ENCODE measurements at places on chromosomes 12 and 14. TPM values are rescaled to one million over a fixed set of nuclear protein-coding genes. Genes with fewer than 3 reads are reported as not detected.

The TAS2R43 gene
- 2.1 TPM for total RNA-seq

GRCh38 chr12:81333812-81334211 is 255.9 kb downstream of the ACSS3 start:
- no peaks in the 10 kb centered on the region for H3K36me3 ChIP-seq
- DNase-seq = no peak
- H3K4me3 ChIP-seq = no peak overlapping the region
- no peak overlapping the region for H3K27ac ChIP-seq

The SMCO2 gene
- total RNA-seq = not detected

- no peaks in the 10 kb centered on the region for H3K36me3 ChIP-seq
- peaks cover 15% of the 10 kb centered on the region for H3K4me1 ChIP-seq
- no peak overlapping the region for H3K27ac ChIP-seq
- no peak for DNase-seq
- H3K27me3 ChIP-seq = no peaks in the 10 kb centered on the region
- no peak overlapping the region for H3K4me3 ChIP-seq
Measured at GRCh38 chr14:96122496-96122895, 82.1 kb upstream of the BDKRB2 start.

- H3K4me3 ChIP-seq = no peak overlapping the region
- no peak for DNase-seq
- H3K27ac ChIP-seq = no peak overlapping the region
- no peaks in the 10 kb centered on the region for H3K27me3 ChIP-seq
Measured at GRCh38 chr12:94269316-94269999, 121.1 kb downstream of the PLXNC1 start.

The DEPDC4 gene
- total RNA-seq = 0.92 TPM

- no peak overlapping the region for H3K27ac ChIP-seq
- no peak for DNase-seq
- H3K4me3 ChIP-seq = no peak overlapping the region
- H3K36me3 ChIP-seq = no peaks in the 10 kb centered on the region
Measured at GRCh38 chr14:31480156-31480555, 7.7 kb downstream of the GPR33 start.

The PMCH gene
- not detected for total RNA-seq

GRCh38 chr12:92049403-92049802 is 96.2 kb downstream of the BTG1 start:
- no peak for DNase-seq
- H3K27ac ChIP-seq = no peak overlapping the region
- H3K36me3 ChIP-seq = no peaks in the 10 kb centered on the region

DNA sequence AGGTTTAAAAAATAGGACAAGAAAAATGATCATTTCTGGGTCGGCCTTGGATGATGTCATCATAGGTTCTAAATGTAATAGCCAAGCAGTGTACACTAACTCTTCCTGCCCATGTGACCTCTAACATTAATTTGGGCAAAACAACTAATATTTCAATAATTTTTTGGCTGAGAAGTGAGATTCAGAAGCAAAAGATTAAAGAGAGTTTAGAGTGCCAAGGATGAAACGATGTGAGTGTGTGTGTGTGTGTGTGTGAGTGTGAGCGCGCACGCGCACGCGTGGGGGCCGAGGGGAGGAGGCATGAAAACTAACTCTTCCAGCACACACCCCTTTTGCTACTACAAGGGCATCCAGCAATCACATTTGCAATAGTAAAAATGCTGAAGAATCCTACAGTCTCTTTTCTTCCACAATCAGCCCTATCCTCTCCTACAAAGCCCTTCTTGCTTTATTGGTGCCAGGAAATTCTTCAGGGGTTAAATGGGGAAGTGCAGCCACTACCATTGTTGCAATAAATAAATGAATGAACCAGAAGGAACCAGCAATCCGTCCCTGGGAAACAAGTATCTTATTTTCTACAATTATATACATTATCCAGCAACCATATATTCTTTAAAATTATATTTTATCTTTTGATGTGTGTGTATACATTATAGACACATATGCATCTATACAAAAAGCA is 52.9 kb downstream of the PEBP1 start:
- no peak overlapping the region for H3K27ac ChIP-seq
- no peaks in the 10 kb centered on the region for H3K4me1 ChIP-seq
- no peak overlapping the region for H3K4me3 ChIP-seq
- DNase-seq = no peak

- DNase-seq = no peak
- H3K27me3 ChIP-seq = no peaks in the 10 kb centered on the region
- H3K4me1 ChIP-seq = no peaks in the 10 kb centered on the region
- H3K27ac ChIP-seq = no peak overlapping the region
Measured at GRCh38 chr14:20791187-20791586, 10.1 kb downstream of the RNASE6 start.

The TAS2R8 gene
- total RNA-seq = not detected

DNA sequence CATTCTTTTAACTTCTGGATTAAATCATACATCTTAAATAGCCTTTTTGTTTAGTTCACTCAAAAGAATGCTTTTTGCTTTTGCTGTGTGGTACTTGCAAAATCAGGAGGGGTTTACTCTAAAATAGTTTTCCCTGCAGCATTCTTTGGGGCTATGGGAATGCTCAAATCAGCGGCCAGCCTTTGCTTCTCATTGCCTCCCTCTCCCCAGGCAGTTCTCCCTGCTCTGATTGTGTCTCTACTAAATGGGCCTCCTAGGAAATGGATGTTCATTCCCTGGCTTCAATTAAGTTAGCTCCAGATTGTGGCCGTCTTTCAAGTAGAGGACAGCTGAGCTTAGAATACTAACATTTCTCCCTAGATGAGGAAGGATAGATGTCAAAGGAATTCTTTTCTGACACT is 4.4 kb downstream of the TULP3 start:
- H3K36me3 ChIP-seq = no peaks in the 10 kb centered on the region
- no peak overlapping the region for H3K27ac ChIP-seq
- no peak overlapping the region for H3K4me3 ChIP-seq
- DNase-seq = no peak

- DNase-seq = no peak
- no peak overlapping the region for H3K4me3 ChIP-seq
- no peaks in the 10 kb centered on the region for H3K27me3 ChIP-seq
- no peaks in the 10 kb centered on the region for H3K36me3 ChIP-seq
Measured at GRCh38 chr12:124087266-124088051, 114.4 kb downstream of the ZNF664 start.

- peaks cover 32% of the 10 kb centered on the region for H3K4me1 ChIP-seq
- no peaks in the 10 kb centered on the region for H3K36me3 ChIP-seq
- peak overlapping the region; percentile 93 for H3K27ac ChIP-seq
- no peaks in the 10 kb centered on the region for H3K27me3 ChIP-seq
Measured at GRCh38 chr12:31324845-31325523, 966 bp downstream of the SINHCAF start.

The GRIP1 gene
- total RNA-seq = 0.34 TPM

The PLEKHD1 gene
- 0.13 TPM for total RNA-seq

- no peaks in the 10 kb centered on the region for H3K36me3 ChIP-seq
- no peak overlapping the region for H3K4me3 ChIP-seq
- H3K27me3 ChIP-seq = no peaks in the 10 kb centered on the region
- no peaks in the 10 kb centered on the region for H3K4me1 ChIP-seq
- H3K27ac ChIP-seq = no peak overlapping the region
Measured at GRCh38 chr12:118432812-118433545, 56.6 kb downstream of the SUDS3 start.

DNA sequence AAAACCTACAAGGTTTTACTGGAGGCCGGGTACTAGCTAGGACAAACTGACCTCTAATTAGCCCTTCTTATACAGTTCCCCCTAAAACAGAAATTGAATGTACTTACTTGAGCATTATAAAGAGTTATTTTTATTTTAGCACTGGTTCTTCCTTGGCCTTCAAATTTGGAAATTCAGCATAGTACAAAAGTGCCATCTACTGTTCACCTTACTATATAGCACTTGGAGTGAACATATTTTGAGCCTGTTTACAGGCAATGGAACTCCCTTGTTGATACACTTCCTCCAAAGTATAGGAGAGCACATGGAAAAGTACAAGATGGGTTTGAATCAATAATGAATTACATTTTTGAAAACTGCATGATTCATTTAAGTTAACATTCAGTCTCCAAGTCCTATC is 3.9 kb upstream of the POC1B start:
- H3K4me3 ChIP-seq = no peak overlapping the region
- no peaks in the 10 kb centered on the region for H3K27me3 ChIP-seq
- no peak overlapping the region for H3K27ac ChIP-seq
- H3K4me1 ChIP-seq = peaks cover 5% of the 10 kb centered on the region
- no peaks in the 10 kb centered on the region for H3K36me3 ChIP-seq

The HOXC12 gene
- total RNA-seq = not detected

The OR6C2 gene
- not detected for total RNA-seq

DNA sequence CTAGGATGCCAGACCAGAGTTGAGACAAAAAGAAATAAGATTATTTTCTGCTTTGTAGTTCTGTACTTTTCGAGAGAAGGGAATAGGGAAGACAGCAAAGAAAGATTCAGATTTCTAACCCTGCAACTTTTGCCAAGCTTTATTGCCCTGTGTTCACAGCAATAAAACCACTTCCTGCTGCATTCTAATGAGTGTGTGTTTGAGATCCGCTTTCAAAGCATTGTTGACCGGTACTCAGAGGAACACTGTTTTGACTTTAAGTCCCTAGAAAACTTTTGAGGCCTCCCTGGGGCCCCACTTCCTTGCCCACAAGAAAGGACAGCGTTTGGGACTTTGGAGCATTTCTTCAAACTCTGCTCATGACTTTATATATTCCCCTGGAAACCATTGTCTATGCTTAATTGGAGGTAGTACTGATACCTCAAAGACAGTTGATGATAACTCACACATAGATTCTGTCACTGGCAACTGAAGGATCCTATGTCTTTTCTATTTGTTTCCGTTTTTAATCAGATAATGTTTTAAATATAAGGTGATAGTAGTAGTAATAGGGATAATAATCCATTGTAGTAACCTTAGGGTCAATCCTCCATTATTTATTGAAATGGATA is 1.3 kb downstream of the RNASE6 start:
- no peak for DNase-seq
- peaks cover 29% of the 10 kb centered on the region for H3K4me1 ChIP-seq
- H3K4me3 ChIP-seq = peak overlapping the region; percentile 17

- no peaks in the 10 kb centered on the region for H3K36me3 ChIP-seq
- no peak for DNase-seq
- H3K27ac ChIP-seq = no peak overlapping the region
Measured at GRCh38 chr14:95452893-95453712, 63.3 kb downstream of the SYNE3 start.

DNA sequence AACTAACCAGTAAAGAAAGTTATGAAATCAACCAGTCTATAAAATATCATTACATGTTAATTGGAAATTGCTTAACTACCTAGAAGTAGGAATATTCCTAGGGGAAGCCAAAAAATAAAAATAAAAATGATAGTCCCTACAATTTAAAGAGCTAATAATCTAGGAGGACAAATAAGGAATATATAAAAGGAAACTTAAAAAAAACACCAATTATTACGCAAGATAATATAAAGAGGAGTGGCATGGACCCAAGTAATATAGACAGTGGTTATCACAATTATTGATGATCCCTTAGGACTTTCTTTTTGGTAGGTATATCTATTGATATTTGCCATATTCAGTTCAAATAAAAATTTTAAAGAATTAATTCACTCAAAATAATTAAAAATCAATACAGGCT is 498.7 kb downstream of the SOX5 start:
- H3K27me3 ChIP-seq = no peaks in the 10 kb centered on the region
- H3K27ac ChIP-seq = no peak overlapping the region
- no peaks in the 10 kb centered on the region for H3K36me3 ChIP-seq
- DNase-seq = no peak
- no peak overlapping the region for H3K4me3 ChIP-seq

The INTS13 gene
- 22.0 TPM for total RNA-seq

The TRAFD1 gene
- total RNA-seq = 22.1 TPM

DNA sequence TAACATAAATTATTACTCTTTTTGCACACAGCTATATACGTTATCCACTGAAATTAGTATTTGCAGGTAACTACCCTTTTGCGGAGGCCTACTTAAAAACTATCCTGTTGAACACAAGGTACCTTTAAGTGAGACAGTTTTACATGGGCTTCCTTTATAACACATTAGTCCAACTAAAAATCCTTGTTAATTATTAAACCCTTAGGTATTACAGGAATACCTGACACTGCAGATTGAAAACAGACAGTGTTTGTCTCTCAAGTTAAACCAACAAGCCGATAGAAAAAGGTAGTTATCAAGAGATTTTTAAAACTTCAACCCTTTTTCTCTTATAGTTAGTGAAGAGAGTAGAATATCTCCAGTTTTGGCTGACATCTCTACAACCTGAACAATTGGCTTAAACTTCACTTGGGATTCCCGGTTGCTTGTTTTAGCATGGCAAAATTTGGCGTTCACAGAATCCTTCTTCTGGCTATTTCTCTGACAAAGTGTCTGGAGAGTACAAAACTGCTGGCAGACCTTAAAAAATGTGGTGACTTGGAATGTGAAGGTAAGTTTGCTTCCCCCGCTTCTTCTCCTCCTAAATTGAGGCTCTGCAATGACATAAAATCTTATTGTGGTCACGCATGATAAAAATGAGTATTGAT is at the start of gene MIA2:
Gene MIA2 (plus strand): TSS at position 236 of the 647 bp plus-strand sequence. CDS start 200 bp downstream, at position 436.
- no peaks in the 10 kb centered on the region for H3K36me3 ChIP-seq
- no peak within 1 kb of the TSS for H3K4me3 ChIP-seq
- H3K27me3 ChIP-seq = no peaks in the 10 kb centered on the region
- no peak within 1 kb of the TSS for H3K27ac ChIP-seq

The TMEM63C gene
- total RNA-seq = 1.2 TPM

The PRB2 gene
- total RNA-seq = not detected

DNA sequence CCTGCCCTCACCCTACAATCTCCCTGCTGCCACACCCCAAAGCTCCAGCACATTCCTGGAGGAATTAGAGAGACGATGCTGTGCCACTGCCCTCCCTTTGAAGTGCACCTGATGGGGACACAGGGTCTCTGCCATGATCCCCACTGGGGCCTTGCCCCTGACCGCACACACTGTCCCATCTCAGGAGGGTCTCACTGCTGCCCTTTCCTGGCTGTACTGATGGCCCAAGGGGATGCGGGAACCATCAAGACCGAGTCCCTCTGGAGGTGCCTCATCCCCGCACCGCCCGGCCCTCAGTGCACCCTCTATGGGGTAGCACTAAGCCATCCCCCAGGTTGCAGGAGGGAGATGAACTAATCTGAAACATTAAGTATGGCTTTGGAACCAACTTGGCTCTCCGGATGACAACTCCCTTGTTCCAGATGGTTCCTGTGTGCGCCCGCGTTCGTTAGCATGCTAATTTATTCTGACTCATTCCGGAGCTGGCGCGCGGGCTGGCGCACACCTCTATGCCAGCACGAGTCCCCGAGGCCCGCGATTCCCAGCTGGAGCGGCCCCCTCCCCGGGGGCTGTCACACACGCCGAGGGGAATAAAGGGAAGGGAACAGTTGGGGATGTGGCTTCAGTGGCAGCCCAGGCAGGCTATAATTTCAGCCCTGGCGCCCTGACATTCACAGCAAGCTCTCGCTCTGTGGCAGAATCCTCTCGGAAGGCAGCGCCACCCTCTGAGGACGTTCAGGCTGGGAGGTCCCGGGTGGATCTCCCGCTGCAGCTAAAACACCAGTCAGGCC is 34.2 kb upstream of the C14orf180 start:
- no peak overlapping the region for H3K4me3 ChIP-seq
- H3K36me3 ChIP-seq = no peaks in the 10 kb centered on the region
- DNase-seq = no peak
- H3K27ac ChIP-seq = no peak overlapping the region

GRCh38 chr12:53099071-53099882 is 1.8 kb downstream of the IGFBP6 start:
- no peak overlapping the region for H3K4me3 ChIP-seq
- peaks cover 41% of the 10 kb centered on the region for H3K4me1 ChIP-seq
- no peaks in the 10 kb centered on the region for H3K36me3 ChIP-seq
- peak; percentile 85 for DNase-seq

Measured in naive thymus-derived CD4-positive, alpha-beta T cell (primary cell).